A549 treated with RU486 at 1 μM for 4 hours (cell line): ENCODE measurements at places on chromosomes 11 and 22. TPM values are rescaled to one million over a fixed set of nuclear protein-coding genes. Genes with fewer than 3 reads are reported as not detected.

Gene CSNK1E
- total RNA-seq, result 81.1 to 103 TPM (median 94.0 TPM) in 5 replicates

Gene MMP11
- 0.17 to 0.42 TPM (median 0.33 TPM) in 4 of 5 replicates, not detected in the other for total RNA-seq

Gene RIC3
- 1.8 to 2.5 TPM (median 2.4 TPM) in 5 replicates for total RNA-seq

Gene POU2AF1
- not detected in 5 replicates for total RNA-seq

Gene PLEKHB1
- total RNA-seq, result 0.44 to 1.2 TPM (median 0.85 TPM) in 5 replicates

Gene KCNK4
- total RNA-seq, result 0.21 TPM in 1 of 5 replicates, not detected in the others

Gene OR5J2
- total RNA-seq, result not detected in 5 replicates

Gene KRTAP5-2
- total RNA-seq, result not detected in 5 replicates

Gene SCT
- not detected in 5 replicates for total RNA-seq

Gene MS4A4E
- total RNA-seq, result not detected in 5 replicates

Gene SCGB1A1
- total RNA-seq, result 0.39 TPM in 1 of 5 replicates, not detected in the others
